ENCODE measurements at places on chromosomes 2 and 18.

- DNase-seq, result no peak
Measured at GRCh38 chr2:26356771-26357170, 10.2 kb upstream of the ADGRF3 start.

GRCh38 chr2:23568626-23569190 is 183.7 kb downstream of the KLHL29 start:
- DNase-seq, result no peak

DNA sequence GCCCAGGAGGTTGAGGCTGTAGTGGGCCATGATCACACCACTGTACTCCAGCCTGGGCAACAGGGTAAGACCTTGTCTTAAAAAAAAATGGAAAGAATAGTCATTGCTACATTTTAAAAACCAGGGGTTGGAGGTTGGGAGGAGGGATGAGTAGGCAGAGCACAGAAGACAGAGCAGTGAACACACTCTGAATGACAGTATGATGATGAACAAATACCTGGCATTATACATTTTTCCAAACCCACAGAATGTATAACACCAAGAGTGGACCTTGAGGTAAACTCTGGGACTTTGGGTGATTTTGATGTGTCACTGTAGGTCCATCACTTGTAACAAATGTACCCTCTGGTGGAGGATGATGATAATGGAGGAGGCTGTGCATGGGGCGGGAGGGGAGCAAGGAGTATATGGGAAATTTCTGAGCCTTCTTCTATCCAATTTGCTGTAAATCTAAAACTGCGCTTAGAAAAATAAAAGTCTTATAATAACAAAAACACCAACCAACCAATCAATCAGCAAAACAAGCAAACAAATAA is 111.4 kb upstream of the PGAP1 start:
- no peak for DNase-seq

DNA sequence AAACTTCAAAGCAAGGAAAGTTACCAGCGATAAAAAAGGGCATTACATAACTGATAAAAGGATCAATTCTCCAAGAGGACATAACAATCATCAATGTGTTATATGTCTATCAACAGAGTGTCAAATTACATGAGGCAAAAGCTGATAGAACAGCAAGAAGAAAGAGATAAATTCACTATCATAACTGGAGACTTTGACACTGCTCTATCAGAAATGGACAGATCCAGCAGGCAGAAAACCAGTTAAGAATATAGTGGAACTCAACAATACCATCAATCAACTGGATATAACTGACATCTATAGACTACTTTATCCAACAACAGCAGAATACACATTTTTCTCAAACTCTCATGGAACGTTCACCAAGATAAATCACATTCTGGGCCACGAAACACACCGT is 65.0 kb downstream of the ROCK2 start:
- no peak for DNase-seq

- DNase-seq, result no peak
Measured at GRCh38 chr2:79782576-79783452, 270.0 kb downstream of the CTNNA2 start.

GRCh38 chr18:41966943-41967342 is 11.9 kb downstream of the PIK3C3 start:
- DNase-seq, result no peak
